ENCODE measurements at places on chromosomes 7 and 10.

GRCh38 chr10:76356557-76356956 is 925.1 kb downstream of the LRMDA start:
- DNase-seq: peak; percentile 27

DNA sequence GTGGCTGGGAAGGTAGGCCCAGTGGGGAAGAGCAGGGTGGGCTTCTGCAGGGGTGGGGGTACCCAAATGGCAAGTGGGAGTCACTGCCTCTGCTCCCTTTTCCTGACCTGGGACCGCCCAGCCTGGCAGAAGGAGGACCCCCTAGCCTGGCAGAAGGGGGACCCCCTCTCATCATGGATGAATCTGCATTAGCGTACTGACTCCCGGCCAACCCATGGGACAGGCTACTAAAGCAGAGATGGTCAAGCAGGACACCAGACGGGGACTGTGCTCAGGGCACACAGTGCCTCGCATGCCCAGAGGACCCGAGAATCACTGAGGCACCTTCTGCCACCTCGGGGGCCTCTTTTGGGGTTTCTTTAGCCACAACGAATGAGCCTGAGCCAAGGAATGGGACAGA is 577.5 kb downstream of the GLRX3 start:
- DNase-seq: no peak

DNA sequence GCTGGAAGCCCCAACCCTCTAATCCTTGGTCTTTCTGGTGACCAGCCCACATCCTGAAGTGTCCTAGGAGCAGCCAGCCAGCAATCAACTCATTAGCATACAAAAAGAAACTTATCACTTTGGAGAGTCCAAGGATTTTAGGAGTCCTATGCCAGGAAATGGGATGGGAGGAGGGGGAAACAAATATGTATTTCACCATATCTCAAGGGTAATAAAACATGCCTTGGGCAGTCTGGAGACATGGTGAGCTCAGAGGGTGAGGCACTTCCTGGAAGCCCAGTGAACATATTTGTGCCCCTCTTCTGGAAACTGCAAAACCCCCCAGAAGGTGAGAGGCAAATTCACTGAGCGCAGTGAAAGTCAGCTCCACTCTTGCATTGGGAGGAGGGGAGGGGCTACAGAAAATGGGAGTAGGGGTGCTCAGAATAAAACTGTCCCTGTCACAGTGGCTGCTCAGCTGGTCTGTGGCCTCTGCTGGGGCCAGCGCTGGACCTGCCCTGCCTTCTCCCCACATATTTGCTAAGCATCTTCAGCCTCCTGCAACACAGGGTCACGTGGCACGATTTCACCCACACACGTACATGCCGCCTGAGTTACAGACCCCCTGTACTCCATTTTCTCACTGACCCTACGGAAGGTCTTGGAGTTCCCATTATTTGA is 17.7 kb upstream of the ZMIZ1 start:
- no peak for DNase-seq

DNA sequence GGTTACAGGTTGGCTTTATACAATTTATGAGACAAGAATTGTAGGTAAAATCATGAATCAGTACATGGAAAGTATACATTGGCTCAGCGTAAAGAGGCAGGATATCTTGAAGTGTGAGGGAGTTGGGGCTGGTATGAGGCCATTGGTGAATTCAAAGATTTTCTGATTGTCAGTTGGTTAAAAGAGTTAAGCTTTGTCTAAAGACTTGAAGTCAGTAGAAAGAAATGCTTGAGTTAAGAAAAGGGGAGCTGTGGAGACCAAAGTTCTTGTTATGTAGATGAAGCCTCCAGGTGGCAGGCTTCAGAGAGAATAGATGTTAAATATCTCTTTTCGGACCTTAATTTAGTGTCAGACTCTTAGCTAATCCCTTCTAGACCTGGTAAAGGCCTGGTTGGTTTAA is 341.0 kb downstream of the GALNT17 start:
- DNase-seq: no peak

- DNase-seq: no peak
Measured at GRCh38 chr7:135917721-135918120, 59.4 kb downstream of the MTPN start.

DNA sequence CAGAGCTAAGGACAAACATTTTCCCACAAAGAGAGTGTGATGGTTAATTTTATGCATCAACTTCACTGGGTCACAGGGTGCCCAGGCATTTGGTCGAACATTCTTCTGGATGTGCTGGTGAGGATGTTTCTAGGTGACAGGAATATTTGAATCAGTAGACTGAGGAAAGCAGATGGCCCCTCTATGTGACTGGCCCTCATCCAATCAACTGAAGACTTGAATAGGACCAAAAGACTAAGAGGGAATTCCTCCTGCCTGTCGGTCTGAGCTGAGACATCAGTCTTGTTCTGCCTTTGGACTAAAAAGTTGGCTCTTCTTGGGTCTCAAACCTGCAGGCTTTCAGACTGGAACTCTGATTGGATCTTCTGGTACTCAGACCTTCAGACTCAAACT is 44.4 kb downstream of the AFAP1L2 start:
- DNase-seq: no peak

GRCh38 chr7:73721377-73721817 is 1.9 kb upstream of the STX1A start:
- no peak for DNase-seq

DNA sequence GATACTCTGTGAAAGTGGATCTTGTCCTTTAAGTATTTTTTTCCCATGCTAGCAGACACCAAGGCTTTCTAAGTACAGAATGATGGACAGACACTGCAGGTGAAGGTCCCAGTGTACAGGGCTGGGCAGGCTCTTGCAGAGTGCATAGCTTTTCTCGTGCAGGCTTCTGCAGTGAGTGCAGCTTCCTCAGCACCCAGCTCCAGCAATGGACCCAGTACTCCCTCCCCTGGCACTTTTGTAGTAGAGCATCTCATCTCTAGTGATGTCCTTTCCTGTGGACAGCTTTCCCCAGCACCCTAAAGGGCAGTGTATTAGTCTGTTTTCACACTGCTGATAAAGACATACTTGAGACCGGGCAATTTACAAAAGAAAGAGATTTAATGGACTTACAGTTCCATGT is 104.3 kb downstream of the CUL2 start:
- DNase-seq: no peak

DNA sequence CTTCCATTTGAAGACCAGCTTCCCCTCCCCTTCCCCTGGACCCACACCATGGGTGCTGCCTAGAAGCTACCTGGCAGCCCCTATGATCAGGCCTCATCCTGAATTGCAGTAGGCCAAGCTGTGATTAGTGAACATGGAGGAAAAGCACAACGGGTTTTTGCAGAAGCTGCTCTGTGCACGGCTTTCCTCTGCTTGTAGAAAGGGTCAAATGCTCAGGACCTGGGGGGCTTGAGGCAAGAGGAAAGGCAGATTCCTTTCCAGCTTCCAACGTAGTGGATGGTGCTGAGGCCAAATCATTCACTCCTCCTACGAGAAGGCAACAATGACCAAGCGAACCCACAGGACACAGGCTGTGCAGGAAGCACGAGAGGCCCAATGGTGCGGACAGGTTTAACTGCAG is 410.3 kb upstream of the SHH start:
- DNase-seq: no peak

DNA sequence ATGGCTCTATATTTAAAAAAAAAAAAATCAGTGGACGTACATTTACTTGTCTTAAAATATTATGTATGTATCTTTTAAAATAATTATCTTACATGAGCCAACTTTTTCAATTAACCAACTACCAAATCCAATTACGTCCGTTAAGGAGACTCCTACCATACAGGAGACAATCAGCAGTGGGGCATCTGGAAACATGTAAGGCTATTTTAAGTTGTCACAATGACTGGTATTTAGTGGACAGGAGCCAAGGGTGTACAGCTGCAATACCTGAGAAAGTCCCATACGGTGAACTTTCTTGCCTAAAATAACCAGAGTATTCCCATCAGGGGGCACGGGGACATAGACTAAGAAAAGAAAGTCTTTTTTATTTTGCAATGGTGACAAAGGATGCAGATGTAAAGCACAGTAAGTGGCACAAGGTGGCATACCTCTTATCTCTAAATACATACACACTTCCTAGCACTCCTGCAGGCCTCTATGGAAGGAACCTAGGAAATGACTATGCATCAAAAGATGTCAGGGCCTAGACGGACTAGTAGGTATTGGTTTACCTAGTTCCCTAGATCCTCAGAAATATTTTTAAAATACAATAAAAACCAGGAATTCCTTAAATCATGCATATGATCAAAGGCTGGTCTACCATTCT is 16.0 kb upstream of the TLL2 start:
- no peak for DNase-seq

GRCh38 chr7:79927116-79927515 is 207.5 kb upstream of the GNAI1 start:
- DNase-seq: peak; percentile 41

- DNase-seq: no peak
Measured at GRCh38 chr7:129356176-129356575, 78.1 kb upstream of the STRIP2 start.

DNA sequence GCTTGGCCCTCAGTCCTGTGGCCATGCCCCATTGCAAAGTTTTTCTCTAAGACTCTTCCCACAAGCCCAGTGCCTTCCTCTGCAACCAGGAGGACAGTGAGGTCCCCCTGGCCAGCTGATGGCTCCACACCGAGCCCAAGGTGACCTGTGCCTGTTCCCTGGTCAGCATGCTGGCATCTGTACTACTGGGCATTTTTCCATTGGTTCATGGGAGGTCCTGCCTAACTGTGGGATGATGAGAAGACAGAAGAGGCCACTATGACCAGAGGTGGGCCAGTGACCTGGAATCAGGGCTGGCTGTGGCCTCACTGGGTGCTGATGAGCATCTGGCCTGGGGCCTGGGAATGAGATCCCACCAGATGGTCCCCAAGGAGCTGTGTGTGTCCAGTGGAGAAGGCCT is 20.2 kb downstream of the CALML3 start:
- DNase-seq: no peak

- DNase-seq: no peak
Measured at GRCh38 chr10:42969909-42970308, 107.0 kb upstream of the RET start.

DNA sequence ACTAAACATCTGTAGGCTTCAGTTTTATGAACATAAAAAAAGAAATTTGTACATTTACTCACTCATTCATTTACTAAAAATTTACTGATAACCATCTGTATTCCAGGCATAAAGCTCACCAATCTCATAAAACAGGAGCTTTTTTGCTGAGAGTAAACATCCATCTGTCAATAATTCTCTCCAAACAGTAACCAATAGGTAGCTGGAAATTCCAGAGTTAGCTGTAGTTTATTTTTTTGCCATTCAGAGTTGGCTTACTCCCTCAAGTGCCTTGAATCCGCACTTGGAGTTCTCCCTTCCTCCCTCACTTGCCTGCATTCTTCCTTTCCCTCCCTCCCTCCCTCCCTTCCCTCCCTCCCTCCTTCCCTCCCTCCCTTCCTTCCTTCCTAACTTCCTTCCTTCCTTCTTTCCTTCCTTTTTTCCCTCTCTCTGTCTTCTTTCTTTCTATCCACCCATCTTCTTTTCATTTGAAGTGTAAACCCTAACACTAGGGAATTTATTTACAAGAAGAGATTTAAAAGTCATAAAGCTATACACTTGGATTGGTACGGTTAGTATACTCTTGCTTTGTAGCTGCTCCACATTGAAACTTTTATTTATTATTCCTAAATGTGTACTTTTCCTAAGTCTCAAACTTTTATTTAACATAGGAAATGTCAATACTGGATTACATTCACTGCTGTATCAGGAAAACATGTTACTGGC is 44.6 kb upstream of the BICC1 start:
- no peak for DNase-seq

GRCh38 chr7:75687246-75688088 is 51.3 kb downstream of the HIP1 start:
- no peak for DNase-seq

DNA sequence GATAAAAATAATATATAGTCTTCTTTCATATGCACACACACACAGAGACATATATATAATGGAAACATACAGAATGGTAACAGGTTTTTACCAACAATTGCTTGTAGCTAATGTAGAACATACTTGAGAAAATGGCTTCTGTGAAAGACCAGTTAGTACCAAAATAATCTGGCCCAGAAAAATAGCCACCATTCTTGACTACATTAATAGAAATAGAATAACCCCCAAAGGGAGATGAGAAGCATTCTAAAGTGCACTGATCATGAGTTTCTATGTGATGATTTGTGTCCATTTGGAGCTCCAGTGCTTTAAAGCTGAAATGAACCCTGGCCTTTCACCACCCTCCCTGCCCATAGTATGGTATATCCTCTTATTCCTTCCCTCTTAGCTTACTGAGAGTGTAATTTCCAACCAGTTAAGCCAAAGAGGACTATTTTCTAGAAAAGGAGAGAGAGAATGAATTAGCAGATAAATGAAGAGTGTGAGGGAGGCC is 22.9 kb upstream of the IFIT2 start:
- no peak for DNase-seq

Data from brain microvascular endothelial cell (primary cell).